Stimulated activated CD4-positive, alpha-beta T cell treated with anti-CD3 and anti-CD28 coated beads, TNF-alpha, amount 100 ng/mL, for 4 hours (primary cell): ENCODE measurements at places on chromosomes 7 and 10.

DNA sequence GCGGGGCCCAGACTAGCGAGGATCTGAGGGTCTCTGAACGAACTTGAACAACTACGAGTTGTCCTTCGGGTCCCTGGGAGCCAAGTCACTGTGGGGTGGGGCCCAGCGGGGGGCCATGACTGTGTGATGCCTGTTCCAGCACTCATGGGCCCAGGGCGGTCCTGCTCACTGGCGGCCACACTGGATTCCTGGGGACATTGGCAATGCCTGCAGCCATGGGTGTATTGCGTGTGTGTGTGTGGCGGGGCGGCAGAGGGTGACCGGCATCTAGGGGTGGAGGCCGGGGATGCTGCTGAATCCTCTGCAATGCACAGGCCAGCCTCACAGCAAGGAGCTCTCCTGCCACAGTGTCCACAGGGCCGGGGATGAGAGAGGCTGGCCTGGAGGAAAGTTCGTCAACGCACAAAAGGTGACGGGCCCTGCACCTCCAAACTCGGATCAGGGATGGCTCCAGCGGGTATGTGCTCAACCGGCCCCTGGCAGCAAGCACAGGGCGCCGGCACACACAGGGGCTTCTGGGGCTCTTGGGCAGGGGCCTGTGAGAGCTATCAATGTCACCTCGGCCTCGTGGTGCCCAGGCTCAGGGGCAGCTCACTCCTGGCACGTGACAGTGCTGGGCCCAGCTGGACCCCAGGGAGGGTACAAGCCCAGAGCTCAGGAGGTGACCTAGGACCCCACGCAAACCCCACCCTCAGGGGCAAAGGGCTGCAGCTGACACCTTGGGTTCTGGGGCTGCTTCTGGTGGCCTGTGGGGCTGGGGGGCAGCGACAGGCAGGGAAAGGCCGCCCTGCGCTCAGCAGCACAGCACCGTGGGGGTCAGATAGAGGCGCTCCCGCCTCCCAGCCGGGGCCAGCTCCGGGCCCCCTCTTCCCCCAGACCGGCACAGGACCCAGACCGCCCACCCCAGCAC lies 27.9 kb downstream of the PAPOLB start:
- DNase-seq: no peak

GRCh38 chr10:11303361-11304170 lies 285.9 kb downstream of the CELF2 start:
- DNase-seq: no peak

GRCh38 chr10:127973791-127974311 lies 66.9 kb downstream of the PTPRE start:
- DNase-seq: no peak

GRCh38 chr10:70886921-70887665 lies 1.3 kb downstream of the PCBD1 start:
- no peak for DNase-seq

GRCh38 chr10:98028168-98028770 lies 2.2 kb downstream of the CRTAC1 start:
- peak; percentile 26 for DNase-seq

DNA sequence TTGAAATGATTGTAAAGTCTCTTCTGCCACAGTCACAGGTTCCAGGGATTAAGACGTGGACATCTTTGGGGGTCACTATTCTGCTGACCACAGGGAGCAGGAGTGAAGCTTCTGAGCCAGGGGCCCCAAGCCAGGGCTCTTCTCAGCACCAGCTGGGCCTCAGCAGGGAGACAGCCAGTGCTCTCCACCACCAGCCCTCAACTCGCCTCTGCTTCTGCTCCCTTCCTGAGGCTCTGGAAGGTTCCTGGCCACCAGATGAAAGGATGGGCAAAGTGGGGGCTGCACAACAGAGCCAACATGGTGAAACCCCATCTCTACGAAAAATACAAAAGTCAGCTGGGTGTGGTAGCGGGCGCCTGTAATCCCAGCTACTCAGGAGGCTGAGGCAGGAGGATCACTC lies 11.2 kb upstream of the CRYGN start:
- no peak for DNase-seq

DNA sequence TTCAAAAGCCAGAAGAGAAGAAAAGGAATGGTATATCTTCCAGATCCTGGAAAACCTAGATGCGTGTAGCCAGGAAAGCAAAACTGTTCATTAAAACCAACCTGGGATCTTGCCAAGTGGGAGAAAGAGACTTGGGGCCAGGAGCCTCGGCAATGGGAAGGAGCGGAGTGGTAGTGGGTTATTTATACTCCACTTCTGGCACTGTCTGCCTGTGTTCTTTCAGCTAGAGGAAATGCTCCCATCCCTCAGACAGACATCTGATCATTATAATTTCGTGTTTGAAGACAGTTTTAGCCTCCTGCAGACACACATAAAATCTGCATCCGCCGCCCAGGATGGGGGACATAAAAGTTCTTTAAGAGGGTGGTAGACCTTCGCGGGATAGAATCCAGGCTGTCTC lies 421.6 kb downstream of the RPS24 start:
- DNase-seq: no peak

GRCh38 chr7:149741629-149742028 lies 31.8 kb downstream of the ZNF467 start:
- DNase-seq: no peak

DNA sequence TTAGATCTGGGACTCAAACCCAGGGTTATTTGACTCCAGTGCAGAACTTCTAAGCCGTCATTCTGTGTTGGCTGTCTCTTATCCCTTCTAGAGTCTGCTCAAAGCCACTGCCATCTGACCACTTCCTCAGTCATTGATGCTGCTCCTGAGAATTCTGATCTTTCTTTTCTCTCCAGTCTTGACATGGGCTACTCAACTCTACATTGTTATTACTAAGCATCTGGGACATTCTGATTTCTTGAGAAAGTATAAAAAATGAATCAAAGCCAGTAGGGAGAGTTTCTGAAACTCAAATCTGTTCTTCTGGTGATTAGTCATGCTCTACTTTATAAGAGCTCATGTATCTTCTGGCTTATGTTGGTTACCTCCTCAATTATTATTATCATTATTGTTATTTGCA lies 48.7 kb downstream of the ANK3 start:
- no peak for DNase-seq

DNA sequence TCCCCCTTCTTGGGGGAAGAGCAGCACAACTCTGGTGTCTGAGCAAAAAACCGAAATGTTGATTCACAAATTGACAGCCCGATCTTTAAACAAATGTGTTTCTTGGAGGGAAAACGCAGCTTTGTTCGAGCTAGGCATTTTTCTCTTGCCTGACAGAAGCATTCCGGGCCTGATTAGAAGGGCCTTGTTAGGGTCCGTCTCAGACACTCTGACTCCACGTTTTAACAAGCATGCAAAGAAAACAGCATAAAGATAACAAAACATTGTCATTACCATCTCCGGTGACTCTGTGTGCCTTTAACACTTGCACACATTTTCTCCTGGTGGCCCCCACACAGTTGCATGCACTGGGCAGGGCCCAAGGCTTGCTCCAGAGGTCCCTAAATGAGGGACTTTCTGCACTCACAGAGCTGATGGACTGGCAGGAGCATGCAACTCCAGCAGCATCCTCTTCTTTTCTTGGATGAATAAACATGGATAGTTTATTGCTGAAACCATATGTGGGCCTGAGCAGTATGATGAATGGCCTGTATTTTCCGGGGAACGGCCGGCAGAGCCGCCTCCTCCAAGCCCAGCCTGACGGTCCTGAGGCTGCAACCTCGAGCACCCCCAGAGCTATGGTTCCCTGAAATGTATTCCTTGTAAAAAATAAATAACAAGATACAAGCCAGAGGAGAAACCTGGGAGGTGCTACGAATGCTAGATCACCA lies 50.9 kb downstream of the EBF3 start:
- DNase-seq: no peak

GRCh38 chr7:116689790-116690259 lies 17.8 kb downstream of the MET start:
- DNase-seq: no peak

- no peak for DNase-seq
These were observed 51.5 kb downstream of the MAD1L1 start for GRCh38 chr7:2181077-2181854.

GRCh38 chr7:28269700-28270361 lies 89.2 kb upstream of the JAZF1 start:
- no peak for DNase-seq

DNA sequence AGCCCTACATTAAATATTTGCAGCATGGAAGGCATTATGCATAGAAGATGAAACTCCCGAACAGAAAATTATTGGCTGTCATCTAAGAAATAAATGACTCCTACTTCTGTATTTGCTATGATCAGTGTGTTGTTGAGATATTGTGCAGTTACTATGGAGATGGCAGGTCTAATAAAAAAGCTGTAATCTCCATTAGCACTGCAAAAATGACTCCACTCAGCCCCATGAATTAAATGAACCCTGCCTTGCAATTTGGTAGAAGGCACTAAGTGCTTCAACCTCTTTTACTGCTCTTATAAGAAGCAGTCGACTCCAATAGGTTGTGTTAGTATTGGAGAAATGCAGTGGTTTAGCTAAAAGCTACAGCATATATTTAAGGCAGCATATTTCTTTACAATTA lies 290.0 kb upstream of the PHYHIPL start:
- no peak for DNase-seq

DNA sequence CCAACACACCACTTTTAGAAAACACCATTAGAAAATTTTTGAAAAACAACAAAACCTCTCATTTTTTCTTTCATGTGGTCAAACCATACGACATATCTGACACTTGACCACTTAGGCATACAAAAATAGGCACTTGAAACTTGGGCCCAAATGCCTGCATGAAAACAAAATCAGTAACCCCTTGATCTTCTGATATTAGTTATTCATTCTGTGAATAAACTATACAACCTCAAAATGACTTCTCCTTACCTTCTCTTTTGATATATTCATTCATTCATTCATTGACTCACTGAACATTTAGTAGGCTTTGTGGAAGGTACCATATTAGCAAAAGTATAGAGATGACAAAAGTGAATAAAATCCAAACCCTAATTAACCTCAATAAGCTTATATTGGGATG lies 26.4 kb downstream of the ITGB1 start:
- DNase-seq: no peak

GRCh38 chr7:21412957-21413356 lies 14.9 kb upstream of the SP4 start:
- no peak for DNase-seq

- DNase-seq: peak; percentile 45
These were observed 24.6 kb downstream of the VSIR start for GRCh38 chr10:71748671-71749191.

DNA sequence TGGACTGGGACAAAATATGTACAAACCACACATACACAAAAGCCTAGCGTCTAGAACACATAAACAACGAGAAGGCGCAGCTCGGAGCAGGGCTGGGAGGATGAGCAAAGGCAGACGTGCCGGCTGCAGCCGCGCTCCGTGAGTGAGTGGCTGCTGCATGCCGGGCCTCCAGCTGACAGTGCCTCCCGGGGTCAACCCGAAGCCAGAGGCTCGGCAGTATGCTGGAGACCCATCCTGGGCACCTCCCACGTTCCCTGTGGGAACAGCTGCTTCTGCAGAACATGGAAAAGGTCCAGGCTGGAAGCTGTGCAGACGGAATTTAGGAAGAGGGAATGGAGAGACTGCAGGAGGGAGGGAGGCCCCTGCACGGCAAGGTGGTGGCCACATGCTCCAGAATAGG lies 3.6 kb upstream of the GPR146 start:
- no peak for DNase-seq

DNA sequence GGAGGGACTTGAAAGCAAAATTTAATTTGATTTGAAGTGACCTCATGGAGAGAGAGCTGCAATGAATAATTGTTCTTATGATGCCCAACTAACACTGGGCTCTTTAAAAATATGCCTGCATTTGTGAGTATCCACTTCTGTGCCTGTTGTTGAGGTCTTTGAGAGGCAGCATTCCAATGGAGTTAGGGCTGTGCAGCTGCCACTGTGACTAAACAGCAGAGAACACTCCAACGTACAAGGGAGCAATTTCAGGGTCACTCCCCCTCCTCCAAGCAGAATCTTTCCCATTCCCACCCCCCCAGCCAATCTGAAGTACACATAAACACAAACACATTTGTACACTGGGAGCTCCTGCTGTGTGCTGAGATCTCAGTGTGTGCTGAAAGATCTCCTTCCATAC lies 28.0 kb upstream of the GSAP start:
- no peak for DNase-seq

DNA sequence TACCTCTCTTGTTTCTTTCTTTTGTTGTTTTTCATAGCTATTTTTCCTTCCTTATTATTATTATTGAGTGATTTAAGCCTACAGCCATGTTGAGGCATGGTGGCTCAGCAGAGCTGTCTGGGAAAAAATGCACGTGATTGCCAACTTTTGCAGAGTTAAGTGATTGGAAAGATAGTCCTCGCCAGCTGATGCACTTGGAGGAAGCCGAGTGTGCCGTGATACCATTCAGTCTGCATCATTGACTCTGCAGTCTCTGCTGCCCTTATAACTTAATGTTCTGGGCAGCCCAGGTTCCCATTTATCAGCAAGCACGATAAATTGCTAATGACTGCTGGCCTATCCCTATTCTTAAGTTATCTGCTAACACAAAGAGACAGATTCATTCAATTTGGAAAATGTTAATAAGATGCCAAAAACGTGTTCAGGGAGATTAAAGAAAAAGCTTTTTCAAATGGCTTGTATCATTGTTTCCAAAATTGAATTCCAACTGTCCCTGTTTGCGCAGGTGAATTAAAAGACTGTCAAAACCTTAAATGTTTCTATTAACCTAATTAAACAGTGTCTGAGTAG lies 232.9 kb upstream of the NPY start:
- no peak for DNase-seq

GRCh38 chr7:128939075-128939860 lies 1.5 kb downstream of the IRF5 start:
- DNase-seq: no peak

DNA sequence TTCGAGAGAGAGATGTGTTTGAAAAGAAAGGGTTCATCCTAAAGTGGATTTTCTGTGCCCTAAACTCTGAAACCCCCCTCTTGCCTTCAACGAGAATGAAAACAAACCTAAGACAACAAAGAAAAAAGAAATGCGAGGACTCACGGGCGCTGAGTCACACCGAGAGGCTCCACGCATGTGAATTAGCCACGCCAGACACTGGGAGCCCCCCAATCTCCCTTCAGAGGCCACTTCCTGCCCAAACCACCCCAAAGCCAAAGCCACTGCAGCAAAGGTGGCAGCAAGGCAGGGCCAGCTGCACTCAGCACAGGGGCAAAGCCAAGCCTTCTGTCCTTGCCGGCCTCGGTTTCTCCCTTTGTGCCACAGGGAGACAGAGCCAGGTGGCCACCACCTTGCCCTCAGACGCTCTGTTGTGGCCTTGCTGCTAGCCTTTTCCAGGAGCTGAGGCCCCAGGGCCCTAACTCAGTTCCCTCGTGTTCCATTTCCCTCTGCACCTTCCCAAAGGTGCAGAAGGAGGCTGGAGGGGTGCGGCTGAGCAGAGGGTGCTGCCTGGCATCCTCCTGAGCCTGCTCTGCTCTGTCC lies 93.3 kb downstream of the FAM53B start:
- DNase-seq: peak; percentile 38

- no peak for DNase-seq
These were observed 106.9 kb downstream of the SND1 start for GRCh38 chr7:127758845-127759244.

GRCh38 chr7:518630-519483 lies 789 bp downstream of the PDGFA start:
- DNase-seq: no peak

GRCh38 chr7:24755541-24756407 lies 1.5 kb downstream of the GSDME start:
- no peak for DNase-seq
